ENCODE measurements at places on chromosomes 5 and 9. TPM values are rescaled to one million over a fixed set of nuclear protein-coding genes. Genes with fewer than 3 reads are reported as not detected.

DNA sequence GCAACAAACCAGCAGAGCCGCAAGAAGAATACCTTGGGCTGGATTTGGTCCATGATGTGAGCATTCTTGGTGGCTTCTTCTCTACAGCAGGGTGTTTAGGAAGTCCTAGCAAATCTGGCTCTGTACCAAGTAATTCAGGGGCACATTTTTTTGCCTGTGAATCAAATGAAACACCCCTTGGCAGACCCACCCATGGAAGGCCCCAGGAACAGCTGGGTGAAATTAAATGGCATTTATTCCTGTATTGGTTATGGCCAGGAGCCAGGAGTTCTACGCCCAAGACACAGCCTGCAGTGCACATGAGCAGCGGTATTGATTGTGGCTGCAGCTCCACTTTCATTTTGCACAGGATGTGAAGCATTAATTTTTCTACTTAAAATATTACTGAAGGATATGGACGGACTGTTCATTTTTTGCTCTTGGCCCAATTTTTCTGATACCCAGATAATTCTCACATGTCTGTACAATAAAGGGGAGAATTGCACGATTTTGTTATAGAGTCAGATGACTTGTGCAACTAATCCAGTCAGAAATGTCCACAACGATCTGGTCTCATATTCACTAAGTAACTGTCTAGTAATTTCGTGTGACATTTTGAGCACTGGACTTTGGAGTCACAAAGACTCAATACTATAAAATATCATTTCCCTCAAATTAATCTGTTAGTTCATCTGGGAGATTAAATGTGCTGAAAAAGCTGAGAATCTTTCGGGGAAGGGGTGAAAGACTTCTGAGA is 120.7 kb upstream of the APC start:
- no peak for DNase-seq

DNA sequence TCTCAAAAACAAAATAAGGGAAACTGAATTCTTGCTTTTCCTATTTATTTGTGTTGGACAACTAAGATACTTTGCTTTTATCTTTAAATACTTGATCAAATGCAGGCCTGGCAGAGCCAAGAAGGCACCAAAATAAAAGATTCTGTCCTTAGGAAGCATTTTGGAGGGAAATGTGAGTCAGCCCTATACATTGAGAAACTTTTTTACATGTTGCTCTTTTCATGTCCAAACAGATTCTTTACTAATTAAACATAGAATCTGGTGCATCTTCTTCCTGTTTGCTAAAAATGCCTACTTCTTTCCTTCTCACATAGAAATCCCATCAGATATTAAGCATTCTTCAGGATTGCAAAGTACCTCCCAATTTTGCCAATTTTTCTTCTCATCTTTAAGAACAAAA is 1160.4 kb downstream of the EFNA5 start:
- DNase-seq = no peak

DNA sequence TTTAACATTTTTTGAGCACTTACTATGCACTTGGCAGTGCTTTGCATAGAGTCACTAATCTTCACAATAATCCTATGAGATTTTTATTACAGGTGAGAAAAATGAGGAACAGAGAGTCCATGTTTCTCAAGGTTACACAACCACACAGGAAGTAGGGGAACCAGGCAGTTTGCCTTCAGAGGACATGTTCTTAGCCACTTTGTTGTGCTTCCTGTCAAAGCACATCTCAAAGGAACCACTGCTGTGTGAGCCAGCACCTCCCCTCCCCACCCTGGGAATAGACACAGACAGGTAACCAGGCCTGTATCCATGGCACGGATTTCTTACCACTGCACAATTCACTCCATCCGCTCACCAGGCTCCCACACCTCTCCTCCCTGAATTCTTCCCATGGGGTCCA is 6.3 kb upstream of the DNAJB5 start:
- DNase-seq = no peak

DNA sequence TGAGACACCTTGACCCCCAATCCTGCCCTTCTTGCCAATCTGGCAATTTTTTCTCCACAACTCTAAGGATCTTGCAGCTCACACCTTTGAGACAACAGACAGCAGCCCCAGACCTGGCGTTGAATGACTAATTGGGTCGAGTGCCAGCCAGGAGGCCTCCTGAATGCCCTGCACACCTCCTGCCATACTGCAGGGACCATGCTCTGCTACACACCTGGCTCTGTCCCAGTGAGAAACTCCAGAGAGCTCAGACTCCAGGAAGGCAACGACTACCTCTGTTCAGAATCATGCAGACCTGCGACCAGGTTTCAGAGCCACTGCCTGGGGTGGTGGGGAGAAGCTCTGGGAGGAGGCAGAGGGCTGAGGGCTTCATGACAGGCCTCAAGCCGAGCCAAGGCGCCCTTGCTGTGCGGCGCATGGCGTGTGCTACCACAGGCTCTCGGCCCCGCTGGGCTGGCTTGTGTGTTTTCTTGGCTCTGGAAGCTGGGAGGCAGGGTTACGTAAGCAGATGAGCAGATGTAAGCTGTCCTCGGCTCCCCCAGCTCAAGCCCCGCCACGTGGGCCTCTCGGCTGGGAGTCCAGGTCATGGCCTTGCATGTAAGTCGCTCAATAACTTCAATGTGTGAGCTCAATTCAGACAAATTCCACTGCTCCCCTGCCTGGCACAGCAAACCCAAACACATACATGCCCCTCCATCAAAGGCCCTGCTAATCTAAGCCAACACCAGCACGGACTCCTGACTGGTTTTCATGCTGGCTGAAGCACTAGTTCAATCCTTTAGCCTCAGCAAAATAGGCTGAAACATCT is 27.5 kb downstream of the B4GALT1 start:
- DNase-seq = peak; percentile 91

Gene ZNG1A
- total RNA-seq = 13.2 TPM

DNA sequence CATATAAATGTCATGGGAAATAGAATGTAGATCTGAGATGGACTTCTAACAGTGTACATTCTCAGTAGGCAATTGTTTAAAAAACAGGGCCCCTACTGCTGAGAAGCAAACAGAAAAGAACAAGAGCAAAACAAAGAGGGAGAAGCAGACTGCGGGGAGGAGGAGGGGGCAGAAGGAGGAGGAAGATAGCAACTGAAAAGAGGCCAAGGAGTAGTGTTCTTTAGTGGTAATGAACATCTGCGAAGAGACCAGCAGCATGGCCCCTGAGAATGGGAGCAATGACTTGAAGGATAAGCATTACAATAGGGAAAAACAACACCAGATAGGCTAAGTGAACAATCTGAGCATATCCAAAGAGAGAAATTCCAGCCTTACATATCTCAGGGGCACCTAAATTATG is 36.8 kb downstream of the HAPLN1 start:
- DNase-seq = no peak

Gene TAF11L11
- total RNA-seq = not detected

GRCh38 chr5:157566902-157567489 is 8.6 kb downstream of the ADAM19 start:
- DNase-seq = no peak

GRCh38 chr5:62093976-62094375 is 212.0 kb upstream of the KIF2A start:
- DNase-seq = no peak

DNA sequence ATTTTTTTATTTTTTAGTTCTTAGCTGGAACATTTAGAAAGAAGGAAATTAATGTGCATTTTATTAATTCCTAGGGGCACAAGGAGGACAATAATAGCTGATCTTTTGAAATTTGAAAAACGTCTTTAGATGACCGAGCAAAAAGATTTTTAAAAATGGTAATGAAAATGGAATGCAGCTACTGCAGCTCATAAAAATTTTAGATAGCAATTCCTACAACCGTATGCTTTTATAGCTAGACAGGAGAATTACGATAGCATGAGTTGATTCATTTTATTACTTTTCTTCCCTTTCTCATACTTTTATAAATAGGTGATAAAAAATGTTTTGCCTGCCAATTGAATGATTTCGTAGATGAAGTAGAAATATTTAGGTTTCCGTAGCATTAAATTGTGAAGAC is 13.7 kb upstream of the RUFY1 start:
- no peak for DNase-seq

Gene FBP1
- 1.0 TPM for total RNA-seq

Gene NSD1
- total RNA-seq = 36.1 TPM

DNA sequence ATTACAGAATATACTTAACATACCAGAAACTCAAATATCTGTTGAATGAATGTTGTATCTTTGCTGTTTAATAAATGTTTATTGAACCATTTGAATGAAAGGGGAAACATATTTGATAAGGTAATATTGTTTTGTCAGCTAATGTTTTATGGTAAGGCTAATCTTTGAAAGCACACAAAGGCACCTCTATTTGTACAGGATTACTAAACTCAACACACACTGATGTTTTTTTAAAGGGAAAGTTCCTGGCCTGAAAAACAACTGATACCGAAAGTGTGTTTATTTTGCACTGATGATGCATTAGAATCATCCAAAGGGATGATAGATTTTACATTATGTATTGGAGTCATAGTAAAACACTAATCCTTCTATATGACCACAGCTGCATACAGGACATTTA is 82.5 kb downstream of the ADCY2 start:
- DNase-seq = no peak

DNA sequence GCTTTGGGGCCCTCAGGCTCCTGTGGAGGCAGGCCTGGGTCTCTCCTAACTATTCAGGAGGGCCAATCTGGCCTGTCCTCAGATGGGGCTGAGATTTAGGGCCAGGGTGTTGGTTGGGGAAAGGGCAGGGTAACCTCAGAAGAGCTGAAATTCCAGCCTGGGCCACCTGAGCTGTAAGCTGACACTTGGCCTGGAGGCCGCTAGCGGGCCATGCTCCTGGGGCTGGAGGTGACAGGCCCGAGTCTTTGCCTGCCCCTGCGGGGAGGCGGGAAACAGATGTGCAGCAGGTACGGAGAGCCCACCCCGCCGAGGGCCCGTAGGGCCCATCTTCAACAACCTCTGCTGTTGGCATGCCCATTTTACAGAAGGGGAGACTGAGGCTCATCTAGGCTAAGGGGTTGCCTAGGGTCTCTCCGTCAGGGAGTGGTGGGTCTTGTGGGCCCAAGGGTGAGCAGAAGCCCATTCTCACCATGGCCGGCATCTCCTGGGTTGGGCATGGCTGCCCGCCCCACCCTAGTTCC is 69.5 kb downstream of the RXRA start:
- DNase-seq = no peak

Gene PAX5
- not detected for total RNA-seq

DNA sequence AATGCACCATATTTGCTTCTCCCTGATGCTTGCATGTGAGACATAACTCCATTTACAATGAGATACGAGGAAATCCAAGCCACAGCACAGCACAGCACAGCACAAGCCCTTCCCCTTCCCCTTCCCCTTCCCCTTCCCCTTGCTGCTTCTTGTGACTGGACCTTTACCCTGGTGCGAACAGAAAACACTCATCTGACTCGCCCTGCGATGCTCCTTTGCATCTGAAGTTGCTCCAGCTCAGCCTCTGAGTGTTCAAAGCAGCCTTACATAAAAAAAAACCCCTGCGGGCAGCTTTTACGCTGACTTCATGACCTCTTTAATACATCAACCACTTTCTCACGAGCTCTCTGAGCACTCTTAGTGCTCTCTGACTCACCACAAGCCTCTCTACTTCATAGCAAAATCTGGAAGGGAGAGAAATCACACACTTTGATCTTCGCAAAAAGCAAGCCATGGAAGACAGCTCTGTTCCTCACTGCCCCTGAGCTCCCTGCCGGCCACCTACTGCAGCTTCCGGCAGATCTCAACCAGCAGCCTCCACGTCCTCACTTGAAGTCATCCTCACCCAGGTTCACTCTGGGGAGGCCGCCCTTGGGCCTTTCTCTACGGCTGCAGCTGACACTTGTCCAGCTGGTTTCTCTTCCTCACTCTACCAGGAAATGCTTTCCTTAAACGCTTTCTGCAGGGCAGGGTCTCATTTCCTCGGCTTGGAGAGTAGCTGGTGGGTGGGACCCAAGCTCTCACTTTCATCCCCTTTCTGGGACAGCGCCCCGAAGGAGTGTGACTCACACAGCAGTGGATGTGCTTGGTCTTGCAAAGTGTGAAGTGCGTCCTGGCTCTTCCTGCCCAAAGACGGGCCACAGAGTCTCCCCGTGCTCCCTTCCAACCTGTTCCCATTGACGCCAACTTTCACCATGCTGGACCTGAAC is 5.3 kb downstream of the SLC34A1 start:
- peak; percentile 44 for DNase-seq

DNA sequence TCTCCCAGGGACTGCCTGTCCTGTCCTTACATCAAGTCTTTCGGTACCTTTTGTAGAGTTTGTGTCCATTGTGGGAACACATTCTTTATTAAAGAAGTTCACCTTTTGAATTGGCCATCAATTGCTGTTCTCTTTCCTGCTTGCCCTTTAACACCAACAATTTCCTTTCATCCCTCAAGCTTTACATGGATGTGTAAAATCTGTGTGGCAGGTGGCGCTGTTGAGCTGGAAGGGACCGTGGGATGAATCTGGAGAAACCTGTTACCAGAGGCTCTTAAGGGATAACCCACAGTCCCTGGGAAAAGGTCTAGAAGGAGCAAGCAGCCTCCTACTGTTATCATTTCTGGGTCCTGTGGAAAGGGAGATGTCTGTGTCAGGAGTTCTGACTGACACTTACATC is 7.9 kb upstream of the ZFP62 start:
- DNase-seq = peak; percentile 86

Gene SLC22A5
- total RNA-seq = 22.3 TPM

DNA sequence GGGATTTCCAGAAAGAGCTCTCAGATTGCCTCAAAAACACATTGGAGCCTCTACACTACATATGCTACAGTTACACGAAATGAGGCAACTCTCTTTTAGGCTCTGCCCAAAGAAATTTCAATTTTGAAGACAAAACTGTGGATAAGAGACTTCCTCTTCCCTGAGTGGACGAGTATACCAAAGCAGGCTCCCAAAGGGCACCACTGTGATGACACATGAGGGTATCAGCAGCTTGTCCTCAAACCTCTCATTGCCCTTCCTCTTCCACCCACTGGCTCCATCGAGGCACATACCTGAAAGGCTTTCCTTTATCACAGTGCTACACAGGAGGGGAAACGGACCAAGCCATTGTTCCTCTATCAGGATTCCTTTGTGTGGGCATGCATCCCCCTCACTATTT is 11.3 kb downstream of the CKMT2 start:
- DNase-seq = no peak

- no peak for DNase-seq
Measured at GRCh38 chr5:99169309-99169708, 240.5 kb upstream of the CHD1 start.

GRCh38 chr5:88861231-88861630 is 21.8 kb downstream of the MEF2C start:
- no peak for DNase-seq

DNA sequence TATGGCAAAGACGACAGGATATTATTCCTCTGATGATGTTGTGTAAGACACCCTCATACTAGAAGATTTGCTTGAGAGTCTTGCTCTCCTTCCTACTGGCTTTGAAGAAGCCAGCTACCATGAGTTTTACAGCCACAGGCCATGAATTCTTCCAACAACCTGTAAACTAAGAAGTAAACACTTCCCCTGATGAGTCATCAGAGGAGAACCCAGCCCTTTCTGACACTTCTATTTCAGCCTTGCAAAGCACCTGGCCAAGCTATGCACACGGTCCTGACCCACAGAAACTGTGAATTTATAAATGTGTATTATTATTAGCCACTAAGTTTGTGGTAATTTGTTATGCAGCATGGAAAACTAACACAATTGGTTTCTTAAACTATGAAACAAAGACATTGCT is 288.8 kb upstream of the ADAMTSL1 start:
- no peak for DNase-seq
